ENCODE measurements at places on chromosomes 1 and 21.

DNA sequence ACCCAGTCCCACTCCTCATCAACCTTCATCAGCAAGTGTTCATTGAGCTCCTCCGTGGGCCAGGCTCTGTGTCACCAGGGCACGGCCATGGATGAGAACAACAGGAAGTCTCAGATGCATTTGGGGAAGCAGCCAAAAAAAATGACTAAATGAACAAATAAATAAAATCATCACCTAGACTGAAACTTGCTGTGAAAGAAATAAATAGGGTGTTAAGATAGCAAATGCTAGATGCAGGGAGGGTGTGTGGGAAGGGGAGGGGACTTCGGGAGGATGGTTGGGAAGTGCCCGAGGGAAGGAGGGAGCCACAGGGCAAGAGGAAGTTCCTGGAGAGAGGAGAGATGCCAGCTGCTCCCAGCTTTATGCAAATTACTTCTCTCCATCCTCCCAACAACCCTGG is 696.7 kb downstream of the PTPRU start:
- DNase-seq, result no peak

DNA sequence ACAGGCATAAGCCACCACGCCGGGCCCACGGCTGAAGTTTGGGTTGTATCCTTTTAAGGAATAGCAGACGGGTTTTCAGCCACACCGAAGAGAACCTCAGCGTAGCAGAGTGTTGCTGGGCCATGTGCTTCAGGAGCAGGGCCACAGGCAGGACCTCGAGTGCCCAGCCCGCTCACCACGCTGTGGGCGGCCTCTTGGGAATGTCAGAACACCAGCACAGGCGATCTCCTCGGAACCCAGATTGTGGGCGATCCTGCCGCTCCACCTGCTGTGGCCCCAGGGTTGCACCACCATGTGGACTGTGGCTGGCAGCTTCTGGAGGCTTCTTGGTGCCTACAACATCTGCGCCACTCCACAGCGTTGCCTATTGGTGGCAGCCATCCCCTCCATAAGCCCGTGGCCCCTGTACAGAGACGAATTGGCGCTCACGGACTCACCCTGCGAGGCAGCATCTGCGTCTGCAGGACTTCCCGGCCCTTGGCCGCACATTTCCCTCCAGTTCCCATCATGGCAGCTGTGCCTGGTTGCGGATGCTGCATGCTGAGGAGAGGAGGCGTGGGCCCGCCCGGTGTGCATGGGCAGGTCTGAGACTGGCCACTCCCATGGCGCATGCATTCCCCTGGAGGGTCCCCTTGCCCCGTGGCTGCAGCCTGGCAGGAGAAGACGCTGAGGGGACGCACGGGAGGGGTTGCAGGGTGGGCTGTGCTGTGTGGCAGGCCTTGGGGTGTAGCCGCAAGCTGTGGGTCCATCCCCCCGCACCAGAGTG is 69.3 kb downstream of the SKI start:
- DNase-seq, result no peak

GRCh38 chr1:37730376-37730775 is 34.5 kb downstream of the EPHA10 start:
- no peak for DNase-seq

GRCh38 chr1:201305815-201306214 is 22.5 kb downstream of the PKP1 start:
- DNase-seq, result no peak

GRCh38 chr21:28754862-28755261 is 237.8 kb downstream of the LTN1 start:
- DNase-seq, result no peak

DNA sequence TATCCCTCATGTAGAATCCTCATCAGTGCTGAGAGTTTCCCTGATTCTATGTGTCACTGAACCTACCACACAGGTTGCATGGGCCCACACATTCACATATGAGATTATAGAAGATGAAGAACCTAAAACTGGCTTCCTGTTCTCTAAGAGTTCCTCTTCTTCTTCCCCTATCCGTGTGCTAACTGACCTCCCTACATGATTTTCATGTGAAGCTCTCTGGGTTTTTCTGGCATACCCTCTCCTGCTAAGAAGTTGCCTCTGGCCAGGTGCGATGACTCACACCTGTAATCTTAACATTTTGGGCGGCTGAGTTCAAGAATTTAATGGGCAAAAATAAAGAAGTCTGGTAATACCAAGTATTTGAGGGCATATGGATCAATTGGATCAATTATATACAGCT is 5.5 kb upstream of the CD244 start:
- no peak for DNase-seq

DNA sequence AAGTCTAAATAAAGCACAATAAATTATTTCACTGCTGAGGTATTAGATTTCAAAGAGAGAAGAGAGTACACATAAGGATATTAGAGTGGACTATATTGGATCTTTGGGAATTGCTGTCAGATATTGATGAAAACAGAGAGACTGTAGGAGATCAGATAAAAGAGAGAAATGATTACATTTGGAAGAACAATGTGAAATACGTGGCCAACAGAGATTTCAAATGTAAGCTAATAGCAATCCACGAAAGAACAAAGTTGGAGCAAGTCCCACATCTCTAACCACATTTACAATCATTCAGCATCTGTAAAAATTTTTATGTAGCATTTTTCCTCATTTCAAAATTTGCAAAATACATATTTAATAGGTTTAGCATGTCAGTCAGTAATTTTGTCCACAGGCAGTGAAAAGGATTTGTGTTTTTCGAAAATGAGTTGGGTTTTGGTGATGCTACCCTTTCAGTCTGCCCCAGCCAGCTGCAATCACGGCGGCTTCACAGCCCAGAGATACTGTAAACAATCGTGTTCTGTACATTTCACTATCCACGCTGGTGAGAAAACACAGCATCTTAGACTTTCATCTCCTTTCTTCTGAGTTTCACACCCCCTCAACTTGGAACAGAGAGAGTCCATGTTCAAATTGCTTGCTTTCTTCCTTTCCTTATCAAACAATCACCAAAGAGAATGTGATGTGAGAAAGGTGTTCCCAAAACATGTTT is 209.1 kb upstream of the LYPLAL1 start:
- no peak for DNase-seq

GRCh38 chr1:77697441-77697840 is 15.0 kb upstream of the ZZZ3 start:
- DNase-seq, result no peak

- no peak for DNase-seq
Observed at GRCh38 chr1:96481409-96481808, 240.2 kb upstream of the PTBP2 start.

GRCh38 chr1:97833881-97834280 is 87.0 kb downstream of the DPYD start:
- DNase-seq, result no peak

DNA sequence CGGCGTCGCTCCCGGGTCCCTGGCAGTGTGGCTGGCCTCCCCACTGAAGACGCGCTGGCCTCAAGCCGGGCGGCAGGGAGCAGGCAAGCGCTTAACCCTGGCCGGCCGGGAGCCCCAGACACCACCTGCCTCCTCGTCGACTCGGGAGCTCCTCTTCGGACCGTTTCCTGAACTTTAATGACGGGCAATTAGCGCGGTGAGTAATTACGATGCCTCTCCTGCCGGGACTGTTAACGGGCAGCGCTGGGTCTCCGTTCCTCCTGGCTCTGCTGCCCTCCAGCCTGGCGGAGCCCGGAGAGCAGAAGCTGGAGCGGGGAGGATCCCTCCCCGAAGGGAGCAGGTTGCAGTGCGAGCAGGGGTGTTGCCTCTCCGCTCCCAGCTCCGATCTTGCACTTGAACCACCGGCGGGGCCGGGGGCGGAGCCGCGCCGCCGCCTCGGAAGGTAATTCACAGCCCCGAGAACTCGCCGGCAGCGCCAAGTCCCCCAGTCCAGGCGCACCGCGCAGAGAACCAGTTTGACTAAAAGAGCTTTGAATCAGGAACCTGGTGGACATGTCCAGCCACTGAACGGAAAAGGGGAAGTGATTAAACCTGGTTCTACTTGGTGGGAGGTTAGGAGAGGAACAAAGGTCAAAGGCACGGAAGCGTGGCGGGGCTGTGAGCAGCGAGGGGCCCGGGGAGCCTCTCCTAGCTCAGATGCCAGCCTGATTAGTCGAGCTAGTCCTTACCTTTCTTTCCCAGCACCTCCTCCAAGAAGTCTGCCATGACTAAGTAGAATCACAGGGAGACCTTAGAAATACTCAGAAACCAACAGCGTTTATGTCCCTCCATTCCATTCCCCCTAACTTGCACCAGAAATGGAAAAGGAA is 18.3 kb upstream of the PLEKHA6 start:
- no peak for DNase-seq

- DNase-seq, result no peak
Observed at GRCh38 chr1:6981595-6981994, 196.3 kb downstream of the CAMTA1 start.

DNA sequence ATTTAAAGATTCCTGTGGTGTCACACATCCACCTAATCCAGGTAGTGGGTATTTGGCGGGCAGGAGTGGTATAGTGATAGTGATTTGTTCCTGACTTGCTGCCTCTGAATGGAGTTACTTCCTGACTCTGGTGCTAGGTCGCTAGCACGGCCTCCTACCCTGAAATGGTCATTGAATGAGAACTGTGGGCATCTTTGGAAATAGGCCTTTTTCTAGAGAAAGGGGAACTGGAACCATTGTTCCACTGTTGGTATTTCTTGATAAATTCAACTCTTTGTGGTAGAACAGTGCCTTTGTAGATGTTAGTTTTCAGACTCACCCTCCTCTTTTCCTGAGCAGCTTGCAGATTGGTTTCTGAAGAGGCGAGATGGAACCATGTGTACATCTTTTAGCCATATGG is 1.5 kb downstream of the QSOX1 start:
- no peak for DNase-seq

- DNase-seq, result no peak
Observed at GRCh38 chr1:37325010-37325409, 149.4 kb upstream of the ZC3H12A start.

- no peak for DNase-seq
Observed at GRCh38 chr1:165537356-165538109, 6.3 kb upstream of the LRRC52 start.

- DNase-seq, result no peak
Observed at GRCh38 chr21:35249636-35250035, 200.5 kb upstream of the RUNX1 start.

DNA sequence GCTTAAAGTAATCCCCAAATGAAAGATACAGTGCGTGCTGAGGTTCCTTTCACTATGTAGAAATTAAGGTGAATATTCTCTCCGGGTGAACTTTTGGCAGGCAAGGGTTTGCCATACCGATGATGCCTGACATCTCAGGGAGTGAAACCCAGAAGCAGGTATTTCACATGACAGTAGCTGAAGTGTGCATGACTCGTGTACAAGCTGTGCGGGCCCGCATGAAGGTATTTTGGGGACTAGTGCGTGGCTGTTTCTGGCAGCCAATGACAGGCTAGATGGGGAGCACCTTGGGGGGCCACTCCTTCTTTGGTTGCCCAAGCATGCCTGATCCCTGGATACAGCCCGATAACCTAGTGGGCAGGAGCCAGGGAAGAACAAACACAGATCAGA is 569.0 kb downstream of the SMYD3 start:
- no peak for DNase-seq

DNA sequence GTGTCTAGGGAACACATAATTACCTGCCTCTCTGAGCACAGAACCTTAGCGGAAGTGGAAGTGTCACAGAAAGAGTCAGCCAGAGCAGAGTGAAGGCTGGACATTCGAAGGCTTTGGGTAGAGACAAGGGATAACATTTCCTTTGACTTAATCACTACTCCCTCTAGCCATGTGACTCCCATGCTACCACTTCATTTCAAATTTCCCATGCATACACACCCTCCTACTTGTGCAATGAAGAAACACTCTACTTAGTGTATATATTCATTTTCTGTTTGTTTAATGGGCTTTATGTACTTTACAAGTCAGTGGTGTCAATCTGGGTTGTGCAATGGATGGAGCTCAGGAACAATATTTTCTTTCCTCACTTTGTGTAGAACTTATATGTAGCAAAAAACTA is 6.9 kb downstream of the ANKRD35 start:
- DNase-seq, result no peak

GRCh38 chr1:174652569-174653280 is 205.0 kb downstream of the GPR52 start:
- DNase-seq, result no peak

DNA sequence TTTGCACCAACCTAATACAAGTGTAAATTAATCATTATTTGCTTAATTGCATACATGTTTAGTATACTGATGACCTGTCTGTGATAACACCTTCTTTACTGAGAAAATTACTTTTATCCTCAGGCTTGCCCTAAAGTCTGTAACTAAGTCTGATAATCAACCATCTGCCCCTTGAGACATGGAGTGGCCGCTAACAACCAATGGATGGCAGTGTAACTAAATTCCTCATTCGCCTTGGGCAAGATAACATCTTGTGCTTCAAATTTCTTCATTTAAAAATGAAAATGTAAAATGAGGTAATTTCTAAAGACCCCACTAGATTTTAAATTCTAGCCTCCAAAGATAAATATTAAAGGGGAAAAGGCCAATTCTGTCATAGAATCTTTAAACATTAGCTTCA is 85.1 kb downstream of the ENAH start:
- DNase-seq, result no peak

DNA sequence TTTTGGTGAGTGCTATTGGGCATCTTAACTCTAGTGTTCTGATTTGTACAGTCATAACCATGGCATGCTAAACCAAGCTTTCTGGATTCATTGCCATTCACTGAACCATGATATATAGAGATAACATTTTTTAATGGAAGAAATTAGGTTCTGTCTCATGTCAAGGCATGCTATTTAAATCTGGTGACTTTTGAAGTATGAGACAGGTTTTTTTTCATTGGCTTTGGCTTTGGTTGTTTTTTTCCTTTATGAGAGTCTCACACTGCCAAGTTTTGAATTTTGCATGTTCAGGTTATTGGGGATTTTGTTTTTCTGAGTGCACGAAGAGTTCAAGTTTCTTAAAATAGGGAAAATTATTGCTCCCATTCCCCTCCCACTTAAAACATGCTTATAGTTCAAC is 141.3 kb upstream of the ADAMTS5 start:
- no peak for DNase-seq

DNA sequence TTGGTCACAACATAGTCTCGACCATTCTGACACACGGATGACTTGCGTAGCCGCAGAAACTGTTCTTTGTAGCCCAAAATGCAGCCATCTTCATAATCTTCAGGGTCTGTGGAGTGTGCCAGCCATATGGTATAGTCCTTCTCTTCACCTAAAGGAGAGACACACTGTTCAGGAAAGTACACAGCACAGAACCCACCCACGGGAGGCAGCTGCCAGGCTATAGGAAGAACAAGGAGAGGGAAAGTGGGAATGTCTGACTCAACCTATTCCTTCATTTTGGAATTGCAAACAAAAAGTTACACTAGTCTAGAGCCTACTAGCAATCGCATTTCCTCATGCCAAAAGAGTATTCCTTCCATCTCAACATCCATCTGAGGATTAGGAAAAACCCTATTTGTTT is 16.2 kb upstream of the MYBPHL start:
- no peak for DNase-seq

GRCh38 chr1:178688244-178688643 is 36.8 kb upstream of the RALGPS2 start:
- no peak for DNase-seq

- peak; percentile 64 for DNase-seq
Observed at GRCh38 chr1:201559679-201560162, 20.8 kb downstream of the NAV1 start.

DNA sequence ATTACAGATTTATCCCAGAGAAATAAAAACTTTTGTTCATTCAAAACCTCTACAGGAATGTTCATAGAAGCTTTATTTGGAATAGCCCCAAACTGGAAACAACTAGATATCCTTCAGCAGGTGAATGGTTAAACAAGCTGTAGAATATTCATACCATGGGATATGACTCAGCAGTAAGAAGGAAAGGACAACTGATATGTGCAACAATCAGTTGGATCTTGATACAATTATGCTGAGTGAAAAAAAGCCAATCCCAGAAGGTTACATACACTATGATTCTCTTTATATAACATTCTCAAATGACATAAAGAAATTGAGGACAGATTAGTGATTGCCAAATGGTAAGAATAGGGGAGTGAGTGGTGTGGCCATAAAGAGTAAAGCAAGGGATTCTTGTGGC is 376.7 kb downstream of the S1PR1 start:
- DNase-seq, result no peak

All from breast epithelium (tissue), 4 donors.